Ascending aorta (tissue), 2 donors: ENCODE measurements at places on chromosomes 2 and 18. TPM values are rescaled to one million over a fixed set of nuclear protein-coding genes. Genes with fewer than 3 reads are reported as not detected.

GRCh38 chr2:147490401-147491261 lies 354.2 kb upstream of the ACVR2A start:
- H3K27me3 ChIP-seq: no peaks in the 10 kb centered on the region
- no peaks in the 10 kb centered on the region for H3K4me1 ChIP-seq
- H3K4me3 ChIP-seq: no peak overlapping the region
- no peak overlapping the region for H3K27ac ChIP-seq
- DNase-seq: no peak
- H3K36me3 ChIP-seq: no peaks in the 10 kb centered on the region

Gene SUCLG1
- total RNA-seq: 23.2 TPM

- H3K4me1 ChIP-seq: no peaks in the 10 kb centered on the region
- H3K36me3 ChIP-seq: no peaks in the 10 kb centered on the region
- H3K27ac ChIP-seq: no peak overlapping the region
- H3K4me3 ChIP-seq: no peak overlapping the region
Observed at GRCh38 chr2:179596018-179596417, 265.4 kb downstream of the ZNF385B start.

DNA sequence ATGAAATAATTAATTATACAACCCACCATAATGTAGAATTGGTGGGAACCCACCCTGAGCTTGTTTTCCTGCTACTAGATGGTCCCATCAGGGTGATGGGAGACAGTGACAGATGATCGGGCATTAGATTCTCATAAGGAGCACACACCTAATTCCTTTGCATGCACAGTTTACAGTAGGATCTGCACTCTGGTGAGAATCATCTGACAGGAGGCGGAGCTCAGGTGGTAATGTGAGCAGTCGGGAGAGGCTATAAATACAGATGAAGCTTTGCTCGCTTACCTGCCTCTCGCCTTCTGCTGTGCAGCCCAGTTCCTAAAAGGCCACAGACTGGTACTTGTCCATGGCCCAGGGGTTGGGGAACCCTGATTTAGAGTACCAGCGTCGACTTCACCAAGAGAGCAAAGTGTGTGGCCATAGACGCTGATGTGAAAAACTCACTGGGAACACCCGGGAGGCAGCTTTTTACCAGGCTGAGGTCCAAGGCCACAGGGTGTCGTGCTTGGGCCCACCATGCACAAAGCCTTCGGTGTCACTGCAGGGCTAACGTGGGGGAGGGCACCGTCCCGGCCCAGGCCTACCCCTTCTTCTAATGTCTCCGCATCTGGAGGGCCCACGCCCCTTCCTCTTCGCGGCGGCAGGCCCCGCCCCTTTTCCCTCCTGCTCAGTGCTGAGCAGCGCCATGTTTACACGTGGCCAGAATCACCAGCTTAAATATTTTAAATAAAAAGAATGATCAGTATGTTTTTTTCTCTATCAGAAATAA lies 296.8 kb upstream of the HDAC4 start:
- no peaks in the 10 kb centered on the region for H3K36me3 ChIP-seq
- H3K27me3 ChIP-seq: no peaks in the 10 kb centered on the region
- peak; percentile 28 for DNase-seq
- H3K4me1 ChIP-seq: no peaks in the 10 kb centered on the region
- H3K4me3 ChIP-seq: no peak overlapping the region

DNA sequence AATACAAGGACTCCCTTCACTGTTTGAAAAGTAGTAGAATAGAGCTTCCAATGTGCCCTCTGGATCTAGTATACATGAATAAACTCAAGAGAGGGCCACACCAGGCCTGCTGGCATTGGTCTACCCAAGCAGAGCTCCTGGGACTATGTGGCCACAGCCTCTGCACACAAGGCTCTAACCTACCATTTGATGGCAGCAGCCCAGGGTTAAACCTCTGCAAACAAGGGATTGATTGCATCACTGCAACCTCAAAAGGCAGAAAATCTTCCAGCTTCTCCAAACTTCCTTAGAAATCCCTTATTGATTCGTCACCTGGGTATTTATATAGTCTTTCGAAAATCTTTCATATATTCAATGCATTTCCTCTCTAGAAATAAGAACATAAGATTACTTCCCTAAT lies 147.6 kb upstream of the SETBP1 start:
- no peak overlapping the region for H3K4me3 ChIP-seq
- H3K27ac ChIP-seq: no peak overlapping the region
- H3K27me3 ChIP-seq: no peaks in the 10 kb centered on the region
- H3K36me3 ChIP-seq: no peaks in the 10 kb centered on the region

DNA sequence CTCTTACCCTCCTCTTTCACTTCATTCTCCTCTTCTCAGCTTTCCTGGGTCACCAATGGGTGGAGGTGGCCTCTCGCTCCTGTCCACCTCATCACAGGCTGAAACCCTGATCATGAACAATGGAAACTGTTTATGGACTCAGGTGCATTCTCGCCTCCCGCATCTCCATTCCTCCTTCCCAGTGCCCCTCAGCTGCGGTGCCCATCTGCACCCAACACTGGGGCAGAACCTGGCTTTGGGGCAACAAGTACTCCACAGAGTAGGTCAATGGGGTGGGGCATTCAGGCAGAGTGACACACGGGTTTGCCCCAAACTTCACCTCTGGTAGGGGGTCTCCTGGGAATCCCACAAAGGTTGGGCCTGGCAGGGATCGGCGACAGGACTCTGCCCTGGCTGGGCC lies 199.5 kb downstream of the RTP5 start:
- no peaks in the 10 kb centered on the region for H3K36me3 ChIP-seq
- H3K4me3 ChIP-seq: no peak overlapping the region
- H3K27me3 ChIP-seq: no peaks in the 10 kb centered on the region
- DNase-seq: no peak
- no peak overlapping the region for H3K27ac ChIP-seq

GRCh38 chr18:51253476-51253875 lies 56.0 kb upstream of the MEX3C start:
- no peak overlapping the region for H3K4me3 ChIP-seq
- H3K36me3 ChIP-seq: no peaks in the 10 kb centered on the region
- no peaks in the 10 kb centered on the region for H3K4me1 ChIP-seq
- no peak overlapping the region for H3K27ac ChIP-seq
- no peaks in the 10 kb centered on the region for H3K27me3 ChIP-seq

- DNase-seq: peak; percentile 29
- no peaks in the 10 kb centered on the region for H3K4me1 ChIP-seq
- H3K36me3 ChIP-seq: no peaks in the 10 kb centered on the region
- H3K4me3 ChIP-seq: no peak overlapping the region
Observed at GRCh38 chr2:42722320-42723190, 41.4 kb downstream of the OXER1 start.

DNA sequence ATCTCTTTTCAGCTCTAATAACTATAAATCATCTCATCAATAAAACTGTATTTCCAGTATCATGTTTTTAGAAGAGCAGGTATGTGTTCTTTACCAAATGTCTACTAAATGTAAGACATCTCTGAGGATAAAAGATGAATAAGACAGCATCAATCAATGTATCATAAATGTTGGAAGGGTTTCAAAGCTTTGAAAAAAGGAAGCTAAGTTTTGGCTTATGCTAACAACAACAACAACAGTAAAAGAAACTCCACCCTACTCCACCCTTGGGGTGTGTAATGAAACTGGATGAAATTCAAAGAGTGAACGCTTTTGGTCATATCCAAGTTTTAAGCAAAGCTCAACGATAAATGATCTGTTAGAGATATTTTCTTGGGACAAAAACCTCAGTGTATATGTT lies 17.1 kb downstream of the PRKD3 start:
- H3K36me3 ChIP-seq: no peaks in the 10 kb centered on the region
- H3K4me1 ChIP-seq: peaks cover 6% of the 10 kb centered on the region
- no peak overlapping the region for H3K4me3 ChIP-seq
- no peaks in the 10 kb centered on the region for H3K27me3 ChIP-seq
- DNase-seq: no peak

DNA sequence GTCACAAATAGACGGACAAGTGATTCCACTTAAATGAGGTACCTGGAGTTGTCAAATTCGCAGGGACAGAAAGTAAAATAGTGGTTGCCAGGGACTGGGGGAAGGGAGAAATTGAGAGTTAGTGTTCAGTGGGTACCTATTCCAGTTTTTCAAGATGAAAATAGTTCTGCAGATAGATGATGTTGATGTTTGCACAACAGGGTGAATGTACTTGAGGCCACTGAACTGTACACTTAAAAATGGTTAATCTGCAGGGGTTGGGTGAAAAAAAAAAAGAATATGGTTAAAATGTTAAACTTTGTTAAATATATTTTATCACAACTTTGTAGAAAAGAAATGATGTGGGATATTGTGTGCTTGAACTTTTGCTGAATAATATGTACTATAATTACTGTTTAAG lies 102.3 kb downstream of the NCK2 start:
- no peaks in the 10 kb centered on the region for H3K27me3 ChIP-seq
- no peak overlapping the region for H3K27ac ChIP-seq
- DNase-seq: no peak
- no peak overlapping the region for H3K4me3 ChIP-seq
- H3K36me3 ChIP-seq: no peaks in the 10 kb centered on the region

Gene PSMA8
- not detected for total RNA-seq

GRCh38 chr2:46294176-46294836 lies 2.9 kb upstream of the EPAS1 start:
- H3K36me3 ChIP-seq: no peaks in the 10 kb centered on the region
- H3K27ac ChIP-seq: no peak overlapping the region
- no peaks in the 10 kb centered on the region for H3K27me3 ChIP-seq

DNA sequence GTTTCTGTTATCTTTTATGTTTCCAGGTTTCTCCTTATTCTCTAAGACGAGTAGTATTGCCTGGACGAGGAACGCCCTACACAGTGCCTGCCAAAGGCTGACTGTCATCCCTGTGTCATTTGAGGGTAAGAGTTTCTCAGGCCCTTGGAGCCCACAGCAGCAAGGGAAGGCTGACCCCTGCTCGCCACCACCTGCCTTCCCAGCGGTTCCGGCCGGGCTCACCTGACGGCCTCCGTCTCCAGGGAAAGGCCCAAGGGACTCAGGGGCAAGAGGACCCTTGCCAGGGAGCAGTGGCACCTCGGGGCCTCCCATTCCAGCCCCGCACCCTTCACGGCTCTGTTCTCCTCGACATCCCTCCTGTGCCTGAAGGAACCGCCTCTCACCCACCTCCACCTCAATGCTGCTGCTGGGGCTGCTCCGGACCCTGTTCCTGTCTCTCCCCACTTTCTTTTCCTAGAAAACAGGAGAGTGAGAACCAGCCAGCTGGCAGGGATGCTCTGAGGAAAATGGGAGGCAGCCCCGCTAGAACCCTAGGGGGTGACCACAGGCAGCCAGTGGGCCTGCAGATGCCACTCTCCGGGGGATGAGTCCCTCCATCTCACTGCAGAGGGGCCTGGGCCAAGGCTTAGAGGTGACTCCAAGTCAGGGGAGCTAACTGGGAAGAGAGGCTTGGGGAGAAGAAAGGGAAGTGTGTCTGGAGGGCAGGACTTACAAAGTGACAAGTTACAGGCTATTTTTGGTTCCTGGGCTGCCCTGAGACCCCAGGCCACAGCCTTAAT lies 1.9 kb downstream of the LIMS2 start:
- H3K4me3 ChIP-seq: peak overlapping the region; percentile 99
- H3K36me3 ChIP-seq: no peaks in the 10 kb centered on the region
- DNase-seq: peak; percentile 74
- no peaks in the 10 kb centered on the region for H3K27me3 ChIP-seq

- DNase-seq: no peak
- no peak overlapping the region for H3K27ac ChIP-seq
- no peaks in the 10 kb centered on the region for H3K27me3 ChIP-seq
- no peak overlapping the region for H3K4me3 ChIP-seq
- no peaks in the 10 kb centered on the region for H3K36me3 ChIP-seq
- H3K4me1 ChIP-seq: no peaks in the 10 kb centered on the region
Observed at GRCh38 chr2:173584676-173585458, 230.2 kb downstream of the CDCA7 start.

Gene SKOR2
- not detected for total RNA-seq

Gene CHRNA1
- total RNA-seq: not detected

Gene MALT1
- 14.5 TPM for total RNA-seq

- H3K36me3 ChIP-seq: no peaks in the 10 kb centered on the region
- no peak overlapping the region for H3K4me3 ChIP-seq
- no peak overlapping the region for H3K27ac ChIP-seq
Observed at GRCh38 chr2:202040079-202040844, 6.6 kb downstream of the FZD7 start.

GRCh38 chr2:112163541-112163981 lies 25.4 kb downstream of the FBLN7 start:
- no peaks in the 10 kb centered on the region for H3K4me1 ChIP-seq
- no peaks in the 10 kb centered on the region for H3K27me3 ChIP-seq
- no peak overlapping the region for H3K4me3 ChIP-seq
- H3K27ac ChIP-seq: no peak overlapping the region
- DNase-seq: no peak

DNA sequence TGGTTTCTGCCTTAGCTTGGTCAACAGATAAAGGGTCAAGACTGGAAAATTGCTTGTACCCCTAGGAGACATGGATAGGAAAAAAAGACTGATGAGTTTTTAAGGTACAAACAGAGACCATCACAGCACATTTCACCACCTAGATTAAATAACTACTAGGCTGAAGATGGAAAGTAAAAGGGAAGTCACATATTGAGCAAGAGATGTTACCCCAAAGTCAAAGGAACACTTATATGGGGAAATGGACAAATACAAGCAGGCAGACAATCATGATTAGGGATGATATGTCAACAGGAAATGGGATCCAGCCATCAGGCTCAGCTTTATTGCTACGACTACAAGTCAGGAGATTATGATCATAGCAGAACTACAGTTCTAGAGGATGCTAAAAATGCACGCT lies 1643.1 kb upstream of the CELF4 start:
- H3K4me1 ChIP-seq: no peaks in the 10 kb centered on the region
- no peak for DNase-seq
- H3K36me3 ChIP-seq: no peaks in the 10 kb centered on the region
- no peaks in the 10 kb centered on the region for H3K27me3 ChIP-seq

Gene CELF4
- not detected for total RNA-seq

DNA sequence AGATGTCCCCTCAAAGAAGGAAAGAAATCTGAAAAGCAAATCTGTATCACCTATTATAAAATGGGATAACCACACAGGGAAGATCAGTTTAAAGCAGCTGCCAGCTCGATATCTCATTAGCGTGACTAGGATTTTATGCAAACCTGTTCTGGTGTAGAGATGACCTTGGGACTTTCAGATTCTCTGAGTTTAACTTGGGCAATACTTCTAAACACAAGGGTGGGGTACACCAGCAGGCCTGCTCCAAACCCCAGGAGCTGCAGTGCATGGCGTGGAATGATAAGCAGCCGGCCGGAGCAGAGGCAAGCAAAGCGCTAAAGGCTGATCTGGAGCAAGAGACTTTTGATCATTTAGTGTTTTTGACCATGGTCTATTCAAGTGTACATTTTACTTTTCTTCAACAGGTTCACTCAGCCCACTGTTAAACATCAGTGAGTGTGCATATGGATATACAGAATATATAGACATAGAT lies 4.7 kb downstream of the SERTAD2 start:
- no peaks in the 10 kb centered on the region for H3K36me3 ChIP-seq
- H3K27me3 ChIP-seq: no peaks in the 10 kb centered on the region
- DNase-seq: no peak
- H3K4me1 ChIP-seq: peaks cover 32% of the 10 kb centered on the region
- no peak overlapping the region for H3K4me3 ChIP-seq
- H3K27ac ChIP-seq: no peak overlapping the region

Gene MTCL1
- 105 TPM for total RNA-seq

Gene CPO
- total RNA-seq: not detected
